ENCODE measurements at places on chromosomes 5 and 9.

GRCh38 chr5:310941-311434 is 10.5 kb upstream of the AHRR start:
- no peak for DNase-seq

DNA sequence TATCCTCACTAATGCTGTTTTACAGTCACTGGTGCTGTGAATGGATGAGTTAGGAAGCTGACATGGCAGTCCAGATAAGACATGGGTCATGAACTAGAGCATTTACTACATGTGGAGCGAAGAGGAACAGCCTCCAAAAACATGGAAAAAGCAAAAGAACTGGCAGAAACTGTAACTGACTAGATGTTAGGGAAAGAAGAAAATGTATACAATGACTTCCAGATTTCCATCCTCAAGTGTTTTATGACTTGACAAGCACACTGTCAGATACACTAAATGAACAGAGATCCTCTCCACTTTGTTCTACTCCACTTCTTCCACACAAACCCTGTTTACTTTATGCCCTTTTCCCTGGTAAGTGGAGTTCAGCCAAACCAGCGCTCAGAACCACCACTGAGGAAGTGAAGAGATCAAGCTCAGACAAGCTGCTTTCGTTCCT is 11.5 kb downstream of the HMGCS1 start:
- DNase-seq: no peak

- DNase-seq: no peak
Observed at GRCh38 chr9:88628811-88629210, 93.8 kb downstream of the NXNL2 start.

- DNase-seq: no peak
Observed at GRCh38 chr5:6805841-6806240, 92.6 kb downstream of the TENT4A start.

DNA sequence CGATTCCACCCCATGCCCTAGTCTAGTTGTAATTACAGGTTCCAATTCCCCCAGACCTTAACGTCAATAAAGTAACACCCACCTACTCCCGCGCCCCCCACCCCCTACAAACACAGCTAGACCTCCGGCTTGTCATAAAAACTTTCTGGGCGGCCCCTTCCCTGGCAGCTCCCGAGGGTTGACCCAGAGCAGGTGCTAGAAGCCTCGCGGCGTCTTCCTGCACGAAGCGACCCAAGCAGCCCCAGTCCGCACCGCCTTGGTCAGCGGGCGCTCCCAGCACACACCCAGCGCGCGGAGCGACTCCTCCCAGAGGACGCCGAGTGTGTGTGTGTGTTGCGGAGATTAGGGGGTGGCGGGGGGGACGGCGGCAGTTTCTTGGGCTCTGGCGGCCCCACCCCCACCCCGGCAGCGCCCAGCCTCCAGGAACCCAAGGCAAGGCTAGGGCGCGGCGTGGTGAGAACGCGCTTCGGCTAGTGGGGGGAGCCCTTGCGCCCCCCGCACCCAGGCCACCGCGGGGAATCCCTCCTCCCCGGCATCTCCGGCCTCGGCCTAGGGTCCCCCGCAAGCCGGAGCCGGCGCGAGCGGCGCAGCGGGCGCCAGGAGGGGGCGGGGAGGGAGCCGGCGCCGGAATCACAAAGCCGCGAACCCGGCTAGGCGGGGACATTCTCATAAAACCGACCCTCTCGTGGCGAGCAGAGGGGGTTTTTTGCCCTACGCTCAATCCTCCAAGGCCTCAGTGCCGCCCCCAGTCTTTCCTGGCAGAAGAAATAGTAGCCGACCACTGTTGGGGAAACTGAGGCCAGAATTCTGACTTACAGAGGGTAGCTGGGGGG is 2.2 kb downstream of the PCDH1 start:
- no peak for DNase-seq

GRCh38 chr5:10601246-10602030 is 37.6 kb downstream of the ANKRD33B start:
- no peak for DNase-seq

- DNase-seq: peak; percentile 57
Observed at GRCh38 chr9:89996773-89997172, 392.0 kb downstream of the GADD45G start.

GRCh38 chr9:128626181-128626580 is 30.5 kb downstream of the DYNC2I2 start:
- no peak for DNase-seq

Data from MV-4-11 (cell line).